ENCODE measurements at places on chromosomes 13 and 19.

DNA sequence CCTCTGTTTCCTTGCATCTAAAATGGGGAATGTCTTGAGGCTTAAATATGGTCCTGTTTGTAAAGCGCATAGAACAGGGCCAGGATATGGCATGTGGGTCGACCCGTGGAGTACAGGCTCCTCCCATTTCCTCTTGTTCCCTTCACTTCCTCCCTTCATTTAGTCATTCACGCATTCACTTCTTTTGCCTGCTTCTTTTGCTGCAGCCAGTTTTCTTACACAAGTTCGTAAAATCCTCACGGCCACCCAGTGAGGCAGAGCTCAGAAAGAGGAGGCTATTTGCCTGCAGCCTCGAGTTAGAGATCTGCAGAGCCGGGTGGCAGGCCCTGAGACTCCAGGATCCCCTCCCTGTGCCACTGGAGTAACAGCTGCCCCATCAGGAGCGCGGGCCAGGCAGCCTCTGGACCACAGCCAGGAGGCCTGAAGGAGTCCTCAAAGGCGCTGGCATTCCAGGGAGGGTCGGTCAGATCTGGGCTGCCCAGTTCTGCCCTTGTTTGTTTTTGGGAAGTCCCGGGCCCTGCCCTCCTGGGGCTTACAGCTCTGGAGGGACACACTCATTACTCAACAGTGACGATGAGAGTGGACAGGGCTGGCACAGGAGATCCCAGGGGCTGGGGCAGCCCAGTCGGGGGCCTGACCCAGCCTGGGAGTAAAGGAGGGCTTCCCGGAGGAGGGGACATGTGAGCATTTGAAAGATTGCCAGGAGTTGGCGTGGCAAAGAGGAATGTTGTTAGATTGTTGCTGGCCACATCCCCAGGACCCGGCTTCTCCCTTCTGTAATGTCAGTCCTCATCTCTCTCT, 4.6 kb downstream of the PPP5C start:
- peak overlapping the region; percentile 53 for H3K27ac ChIP-seq
- peak overlapping the region; percentile 34 for H3K4me3 ChIP-seq
- peaks cover 4% of the 10 kb centered on the region for H3K36me3 ChIP-seq
- no peaks in the 10 kb centered on the region for H3K27me3 ChIP-seq
- no peak for DNase-seq

GRCh38 chr13:48643159-48643558, 10.6 kb upstream of the CYSLTR2 start:
- no peaks in the 10 kb centered on the region for H3K36me3 ChIP-seq
- no peak overlapping the region for H3K4me3 ChIP-seq
- no peaks in the 10 kb centered on the region for H3K27me3 ChIP-seq
- H3K4me1 ChIP-seq, result peaks cover 6% of the 10 kb centered on the region
- no peak for DNase-seq
- no peak overlapping the region for H3K27ac ChIP-seq

- peak overlapping the region; percentile 38 for H3K4me3 ChIP-seq
- H3K27me3 ChIP-seq, result no peaks in the 10 kb centered on the region
- DNase-seq, result no peak
- H3K27ac ChIP-seq, result peak overlapping the region; percentile 18
- H3K36me3 ChIP-seq, result no peaks in the 10 kb centered on the region
These were observed 768 bp upstream of the CYSLTR2 start for GRCh38 chr13:48652851-48653471.

DNA sequence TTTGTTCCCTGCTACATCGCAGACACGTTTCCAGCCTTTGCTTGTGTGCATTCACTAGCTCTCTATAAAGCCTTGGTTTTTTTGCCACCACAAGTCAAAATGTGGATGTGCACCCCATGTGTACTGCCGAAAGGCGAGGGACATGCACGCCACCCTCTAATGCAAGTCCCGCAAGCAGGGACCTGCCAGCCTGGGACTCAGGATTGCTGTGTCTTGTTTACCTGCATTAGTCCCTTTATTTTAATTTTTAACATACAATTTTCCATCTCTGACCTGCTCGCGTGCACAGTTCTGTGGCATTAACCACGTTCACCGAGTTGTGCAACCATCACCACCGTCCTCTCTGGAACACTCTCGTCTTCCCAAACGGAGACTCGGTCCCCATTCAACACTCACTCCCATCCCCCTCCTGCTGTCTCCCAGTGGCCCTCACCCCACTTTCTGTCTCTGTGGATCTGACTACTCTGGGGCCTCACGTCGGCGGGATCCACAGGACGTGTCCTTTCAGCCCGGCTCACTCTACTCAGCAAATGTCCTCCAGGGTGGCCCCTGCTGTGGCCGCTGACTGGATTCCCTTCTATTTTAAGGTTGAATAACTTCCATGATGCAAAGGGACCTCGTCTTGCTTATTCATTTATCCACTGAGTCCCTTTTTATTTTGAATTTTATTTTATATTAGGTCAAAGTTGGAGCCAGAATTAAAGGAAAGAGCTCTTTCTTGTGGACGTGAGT, 58.4 kb downstream of the RASA3 start:
- no peaks in the 10 kb centered on the region for H3K27me3 ChIP-seq
- no peak overlapping the region for H3K4me3 ChIP-seq
- no peaks in the 10 kb centered on the region for H3K36me3 ChIP-seq
- no peak for DNase-seq
- H3K4me1 ChIP-seq, result peaks cover 36% of the 10 kb centered on the region
- H3K27ac ChIP-seq, result no peak overlapping the region

DNA sequence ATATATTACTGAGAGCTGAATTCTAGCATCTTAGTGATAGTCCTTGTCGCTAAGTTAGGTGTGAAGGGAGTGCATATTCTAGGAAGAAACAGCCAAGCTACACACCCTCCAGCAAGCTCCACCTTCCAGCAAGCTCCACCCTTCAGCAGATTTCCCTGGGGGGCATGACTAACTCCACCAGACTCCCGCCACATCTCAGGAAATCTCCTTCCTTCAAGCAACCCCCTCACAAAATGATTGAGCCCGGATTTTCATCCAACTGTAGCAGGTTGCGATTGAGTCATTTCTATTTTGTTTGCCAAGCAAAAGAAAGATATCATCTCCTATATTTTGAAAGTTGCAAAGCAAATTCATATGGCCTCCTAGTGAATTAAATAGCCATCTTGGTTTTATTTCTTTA, 162.1 kb upstream of the TMTC4 start:
- H3K4me1 ChIP-seq, result peaks cover 13% of the 10 kb centered on the region
- H3K27ac ChIP-seq, result no peak overlapping the region
- no peak overlapping the region for H3K4me3 ChIP-seq
- no peak for DNase-seq
- H3K36me3 ChIP-seq, result no peaks in the 10 kb centered on the region

All from type B pancreatic cell (in vitro differentiated cells).